ENCODE measurements at places on chromosomes 3 and 15.

GRCh38 chr15:34739346-34739745 lies 15.5 kb downstream of the GJD2 start:
- no peak for DNase-seq

DNA sequence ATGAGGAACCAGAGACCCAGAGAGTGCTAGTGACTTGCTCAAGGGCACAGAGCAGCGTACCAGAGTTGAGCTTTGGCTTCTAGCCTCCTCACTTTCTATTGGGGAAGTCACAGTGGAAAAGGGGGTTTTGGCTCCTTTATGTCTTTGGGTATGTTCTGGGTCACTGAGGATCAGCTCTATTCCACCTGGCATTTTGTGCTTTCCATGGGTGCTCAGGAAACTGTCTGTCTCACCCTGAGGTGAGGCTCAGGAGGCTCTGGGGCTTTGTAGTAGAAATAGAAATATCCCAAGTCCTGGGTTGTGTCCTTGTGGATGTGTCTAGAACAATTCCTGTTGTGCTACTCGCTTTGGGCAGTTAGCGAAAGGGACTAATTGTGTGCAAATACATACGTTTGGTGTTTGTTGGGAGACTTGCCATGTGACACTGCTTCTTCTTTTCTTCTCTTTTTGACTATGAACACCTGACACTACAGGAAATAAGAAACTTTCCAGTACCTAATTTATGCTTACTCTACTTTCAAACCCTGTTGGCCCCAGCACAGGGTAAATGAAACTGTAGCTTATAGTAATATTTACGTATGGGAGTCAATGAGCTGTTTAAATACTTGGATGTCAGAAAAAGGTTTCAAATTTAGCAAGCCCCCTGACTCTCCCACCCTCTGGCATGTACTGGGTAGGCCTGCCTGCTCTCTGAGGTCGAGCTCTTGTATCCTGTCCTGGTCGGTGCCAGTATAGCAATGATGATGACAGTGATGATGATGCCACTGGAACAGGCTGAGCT lies 35.6 kb downstream of the SMAD3 start:
- DNase-seq: no peak

GRCh38 chr3:166582236-166582635 lies 745.0 kb upstream of the BCHE start:
- DNase-seq: no peak

DNA sequence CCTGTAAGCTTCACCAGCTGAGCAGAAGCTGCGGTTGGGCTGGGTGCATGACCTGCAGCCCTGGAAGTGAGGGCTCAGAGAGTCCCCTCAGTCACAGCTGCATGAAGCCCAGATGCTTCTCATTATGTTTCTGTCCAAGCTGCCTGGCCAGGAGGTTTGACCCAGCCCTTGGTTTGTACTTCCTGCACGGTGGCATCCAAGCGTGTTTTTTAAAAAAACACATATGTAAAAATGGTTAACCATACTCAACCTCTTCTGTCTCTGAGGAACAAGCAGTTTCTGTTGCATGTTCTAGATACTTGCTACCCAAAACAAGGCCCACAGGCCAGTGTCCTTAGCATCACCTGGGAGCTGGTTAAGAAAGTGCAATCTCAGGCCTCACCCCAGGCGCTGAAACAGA lies 76.0 kb upstream of the ATP10A start:
- DNase-seq: no peak
